ENCODE measurements at places on chromosomes 5 and 9. TPM values are rescaled to one million over a fixed set of nuclear protein-coding genes. Genes with fewer than 3 reads are reported as not detected.

PCDHGA6 gene
- total RNA-seq: 6.7 TPM

XRCC4 gene
- 14.1 TPM for total RNA-seq

GABRA6 gene
- total RNA-seq: not detected

C1QTNF3 gene
- total RNA-seq: 1.7 TPM

ZNF618 gene
- total RNA-seq: 13.2 TPM

GADD45G gene
- 0.36 TPM for total RNA-seq

OBP2B gene
- total RNA-seq: not detected

POLR1E gene
- 26.6 TPM for total RNA-seq

TLR4 gene
- 35.8 TPM for total RNA-seq

CRHBP gene
- 0.33 TPM for total RNA-seq

PCDHGA12 gene
- total RNA-seq: 46.0 TPM

TXNDC8 gene
- not detected for total RNA-seq

WDR38 gene
- not detected for total RNA-seq

FOXD4L3 gene
- 0.10 TPM for total RNA-seq

SMIM32 gene
- total RNA-seq: 0.07 TPM

C5orf24 gene
- 49.2 TPM for total RNA-seq

BRD8 gene
- 29.1 TPM for total RNA-seq

SLC25A48 gene
- not detected for total RNA-seq

CCDC192 gene
- not detected for total RNA-seq

TNIP1 gene
- 159 TPM for total RNA-seq

ERAP2 gene
- total RNA-seq: 102 TPM

ZNF367 gene
- 2.7 TPM for total RNA-seq

PTPRD gene
- total RNA-seq: 17.2 TPM

KIF27 gene
- total RNA-seq: 3.3 TPM

SLC6A18 gene
- not detected for total RNA-seq

IFNA21 gene
- not detected for total RNA-seq

OXCT1 gene
- 50.7 TPM for total RNA-seq

WDR31 gene
- 5.0 TPM for total RNA-seq

TNC gene
- 364 TPM for total RNA-seq

RLN1 gene
- not detected for total RNA-seq

ACTBL2 gene
- 0.03 TPM for total RNA-seq

DNM1 gene
- 1.9 TPM for total RNA-seq

RGS14 gene
- total RNA-seq: 2.7 TPM

IFNA2 gene
- total RNA-seq: not detected

CCDC171 gene
- 2.2 TPM for total RNA-seq

TIMD4 gene
- total RNA-seq: not detected

ANKRD55 gene
- total RNA-seq: not detected

DMRT2 gene
- total RNA-seq: not detected

STK32A gene
- total RNA-seq: 3.5 TPM

PCDHA2 gene
- total RNA-seq: 0.07 TPM

TTC16 gene
- 0.07 TPM for total RNA-seq

C9orf72 gene
- 3.4 TPM for total RNA-seq

OTULINL gene
- 1.0 TPM for total RNA-seq

FUT7 gene
- not detected for total RNA-seq

Measured in smooth muscle cell of the pulmonary artery (primary cell).